ENCODE measurements at places on chromosomes 6 and 20.

GRCh38 chr6:45445749-45446549 lies 68.2 kb upstream of the SUPT3H start:
- peak; percentile 86 for DNase-seq

DNA sequence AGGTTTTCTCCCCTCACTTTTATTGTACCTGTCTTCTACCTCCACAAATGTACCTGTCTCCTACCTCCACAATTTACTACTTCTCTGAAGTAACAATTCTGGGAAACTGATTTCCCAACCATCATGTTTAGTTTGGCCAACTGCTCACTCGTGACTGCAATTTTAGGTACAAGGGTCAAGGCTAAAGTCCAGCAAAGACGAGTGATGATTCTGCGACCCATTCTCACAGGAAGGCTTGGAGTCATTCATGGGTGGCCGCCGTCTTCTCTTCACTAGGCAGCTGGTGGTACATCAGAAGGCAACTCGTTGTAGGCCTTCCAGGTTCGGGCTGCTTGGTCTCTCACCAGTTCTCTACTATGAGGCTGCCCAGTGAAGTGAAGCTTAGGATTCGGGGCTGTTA lies 483.8 kb upstream of the JARID2 start:
- DNase-seq = no peak

DNA sequence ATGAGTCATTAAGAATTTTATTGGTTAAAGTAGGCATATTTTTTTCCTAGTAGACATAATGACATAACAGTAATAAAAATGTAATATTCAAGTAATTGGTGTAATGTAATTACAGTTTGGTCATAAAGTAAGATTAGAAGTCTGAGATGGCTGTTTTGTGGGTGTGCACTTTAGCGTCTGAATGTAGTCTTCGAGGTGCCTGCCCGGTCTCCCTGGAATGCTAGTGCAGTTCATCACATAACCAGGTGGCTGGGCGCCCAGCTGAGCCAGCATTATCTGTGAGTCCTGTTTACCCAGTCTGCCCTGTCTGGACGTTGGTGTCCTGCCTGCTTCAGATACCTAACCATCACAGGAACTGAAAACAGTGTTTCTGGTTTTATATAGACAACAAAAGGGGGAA lies 419.1 kb downstream of the CDC5L start:
- no peak for DNase-seq

GRCh38 chr20:64193058-64193457 lies 28.8 kb downstream of the MYT1 start:
- no peak for DNase-seq

- DNase-seq = no peak
Observed at GRCh38 chr6:102619585-102619984, 1226.1 kb downstream of the GRIK2 start.

GRCh38 chr6:5274231-5274630 lies 12.9 kb downstream of the FARS2 start:
- no peak for DNase-seq

- no peak for DNase-seq
Observed at GRCh38 chr20:22462975-22463914, 121.1 kb downstream of the FOXA2 start.

DNA sequence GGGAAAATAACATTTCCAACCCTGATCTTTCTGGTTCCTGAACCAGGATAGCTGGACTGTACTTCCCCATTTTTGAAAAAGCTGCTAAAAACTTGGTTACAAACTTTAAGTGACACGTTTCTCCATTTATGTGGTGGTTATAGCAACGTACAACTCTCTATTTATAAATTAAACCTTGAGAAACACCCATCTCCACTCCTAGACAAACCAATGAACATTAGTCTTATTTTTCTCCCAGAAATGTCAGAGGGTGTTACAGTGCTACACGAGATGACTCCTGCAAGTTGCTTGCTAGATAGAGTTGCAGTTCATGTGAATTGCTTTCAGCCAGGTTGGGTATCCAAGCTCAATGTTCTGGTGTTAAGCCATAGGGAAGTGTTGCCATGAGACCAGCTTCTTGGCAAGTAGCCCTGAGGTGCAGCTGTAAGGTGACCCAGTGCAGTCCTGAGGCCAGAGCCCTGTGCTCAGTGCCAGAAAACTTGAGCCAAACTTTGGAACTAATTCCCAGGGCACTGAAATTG lies 51.3 kb upstream of the REV3L start:
- peak; percentile 29 for DNase-seq

DNA sequence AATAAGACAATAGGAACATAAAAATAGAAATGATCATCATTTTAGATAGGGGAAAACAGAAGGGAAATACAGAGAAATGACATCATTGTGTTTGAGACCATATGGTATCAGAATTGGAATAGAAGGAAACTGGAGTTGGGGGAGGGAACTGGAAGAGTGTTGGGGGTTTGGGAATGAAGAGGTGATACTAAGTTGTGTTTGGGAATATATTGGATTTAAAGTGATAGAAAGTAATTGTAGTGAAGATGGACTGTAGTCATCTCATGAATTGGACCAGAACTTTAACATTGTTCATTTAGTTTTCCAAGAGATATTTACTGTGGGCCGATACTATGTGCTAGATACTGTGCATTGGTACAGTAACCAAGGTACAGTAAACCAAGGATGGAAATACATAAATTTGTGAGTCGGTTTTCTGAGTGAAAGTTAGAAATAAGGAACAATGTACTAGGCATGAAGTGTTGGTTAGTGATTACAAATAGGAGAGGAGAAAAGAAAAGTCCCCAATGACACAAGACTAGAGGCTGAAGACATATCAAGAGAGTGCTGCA lies 32.3 kb downstream of the KCNQ5 start:
- DNase-seq = peak; percentile 7

GRCh38 chr6:25872814-25873213 lies 1.2 kb downstream of the SLC17A3 start:
- DNase-seq = no peak

Data from SIG-M5 (cell line).